Muscle of leg (tissue), 16 donors: ENCODE measurements at places on chromosomes 6 and 20. TPM values are rescaled to one million over a fixed set of nuclear protein-coding genes. Genes with fewer than 3 reads are reported as not detected.
A peak's percentile ranks its signal among the peaks of the same experiment; 100 is the strongest.

Gene MUCL3
- polyA plus RNA-seq, result not detected

Gene CD83
- 8.6 TPM for polyA plus RNA-seq

Gene NRSN1
- polyA plus RNA-seq, result not detected

Gene MEP1A
- polyA plus RNA-seq, result not detected

Gene ZNF165
- 0.67 TPM for polyA plus RNA-seq

Gene DZANK1
- 1.8 TPM for polyA plus RNA-seq

Gene ARMC2
- polyA plus RNA-seq, result 5.1 TPM

Gene OPRL1
- polyA plus RNA-seq, result 0.93 TPM

Gene LTA
- polyA plus RNA-seq, result 0.26 TPM

Gene ZNF451
- polyA plus RNA-seq, result 16.9 TPM

GRCh38 chr6:129317931-129318820 lies 391.8 kb downstream of the ARHGAP18 start:
- no peak overlapping the region for H3K4me3 ChIP-seq
- no peaks in the 10 kb centered on the region for H3K4me1 ChIP-seq

DNA sequence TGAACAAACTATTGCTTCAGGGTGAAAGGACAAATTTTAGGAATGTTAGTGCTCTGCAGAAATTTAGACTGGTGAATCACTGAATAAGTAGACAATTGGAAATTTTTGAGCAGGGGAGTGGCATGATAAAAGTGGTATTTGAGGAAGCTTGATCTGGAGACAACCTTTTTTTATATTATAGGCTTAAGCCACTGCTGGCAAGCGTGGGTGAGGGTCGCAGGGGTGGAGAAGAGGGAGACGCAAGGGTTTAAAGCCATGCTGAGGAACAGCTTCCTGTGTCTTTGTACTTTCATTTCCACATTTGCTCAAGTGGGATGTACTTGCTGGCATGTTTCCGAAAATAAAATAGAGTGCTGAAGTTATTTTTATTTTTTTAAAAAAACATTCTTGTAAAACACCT lies 23.7 kb downstream of the NCOA7 start:
- H3K36me3 ChIP-seq, result no peaks in the 10 kb centered on the region
- H3K4me1 ChIP-seq, result peaks cover 2% of the 10 kb centered on the region
- no peaks in the 10 kb centered on the region for H3K27me3 ChIP-seq
- DNase-seq, result peak; percentile 50
- no peak overlapping the region for H3K4me3 ChIP-seq

DNA sequence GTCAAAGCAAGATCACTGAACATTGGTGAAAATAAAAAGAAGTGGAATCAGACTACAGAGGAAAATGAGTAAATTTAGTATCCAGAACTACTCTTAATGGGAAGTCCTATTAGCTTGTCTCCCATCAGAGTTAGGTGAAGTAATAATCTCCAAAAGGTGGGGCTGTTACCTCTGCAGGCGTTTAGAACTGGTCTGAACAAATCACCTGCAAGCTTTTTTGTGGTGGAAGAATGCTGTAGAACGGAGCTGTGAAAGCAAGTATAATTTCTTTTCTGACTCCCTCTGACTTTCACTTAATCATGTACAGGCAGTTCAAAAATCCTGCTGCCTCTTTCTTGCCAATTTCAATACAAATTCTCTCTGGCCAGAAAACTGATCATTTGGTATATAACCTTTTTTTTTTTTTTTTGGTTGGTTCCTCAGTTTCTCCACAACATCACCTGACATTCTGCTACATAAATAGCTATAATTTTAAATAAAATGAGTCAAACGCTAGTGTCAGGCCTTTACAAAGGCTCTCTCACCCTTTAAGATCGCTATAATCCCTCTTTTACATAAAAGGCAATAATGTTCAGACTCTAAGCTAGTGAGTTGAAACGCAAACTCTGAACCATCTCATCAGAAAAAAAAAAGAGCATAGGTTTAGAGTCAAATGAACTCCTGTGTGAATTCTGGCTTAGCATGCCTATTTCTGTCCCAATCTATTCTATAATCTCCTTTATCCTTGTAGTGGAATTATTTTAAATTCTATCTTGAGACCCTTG lies 38.8 kb downstream of the CITED2 start:
- H3K36me3 ChIP-seq, result no peaks in the 10 kb centered on the region
- H3K27me3 ChIP-seq, result no peaks in the 10 kb centered on the region
- peak overlapping the region; percentile 76 for H3K27ac ChIP-seq
- peaks cover 6% of the 10 kb centered on the region for H3K4me1 ChIP-seq

- H3K36me3 ChIP-seq, result no peaks in the 10 kb centered on the region
- H3K4me3 ChIP-seq, result no peak overlapping the region
- peaks cover 39% of the 10 kb centered on the region for H3K4me1 ChIP-seq
- no peaks in the 10 kb centered on the region for H3K27me3 ChIP-seq
These were observed 147.7 kb upstream of the PHACTR3 start for GRCh38 chr20:59456342-59457279.

DNA sequence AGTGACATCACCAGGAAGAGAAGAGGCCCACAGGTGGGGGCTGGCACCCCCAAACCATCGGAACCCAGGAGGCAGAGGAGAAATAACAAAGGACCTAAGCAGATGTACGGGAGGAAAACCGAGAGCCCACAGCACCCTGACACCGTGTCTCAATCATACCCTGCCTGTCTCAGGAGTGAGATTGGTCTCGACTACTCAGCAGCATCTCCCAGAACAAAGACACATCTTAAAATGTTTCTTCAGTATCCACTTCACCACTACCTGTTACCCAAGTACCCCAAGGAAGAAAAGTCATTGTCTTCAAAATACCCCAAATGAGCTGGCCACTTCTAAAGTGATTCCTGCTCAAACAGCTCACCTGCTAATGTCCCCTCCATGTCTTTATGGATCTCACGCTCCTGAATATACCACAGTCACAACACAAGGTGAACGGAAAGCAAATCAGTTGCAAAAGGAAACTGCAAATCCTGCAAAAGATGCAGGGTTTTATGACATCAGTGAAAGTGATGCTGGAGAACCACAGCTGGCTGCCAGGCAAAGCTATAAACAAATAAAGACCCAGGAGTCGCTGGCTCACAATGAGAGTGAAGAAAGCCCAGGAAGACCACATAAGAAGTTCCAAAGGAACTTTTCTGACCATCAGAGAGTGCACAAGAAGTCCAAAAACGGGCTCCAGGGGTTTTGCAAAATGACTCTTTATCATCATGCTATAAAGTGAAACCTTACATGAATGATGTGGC lies 44.1 kb downstream of the PREX1 start:
- peaks cover 2% of the 10 kb centered on the region for H3K36me3 ChIP-seq
- peaks cover 13% of the 10 kb centered on the region for H3K4me1 ChIP-seq
- DNase-seq, result peak; percentile 57

- H3K27ac ChIP-seq, result no peak overlapping the region
- H3K27me3 ChIP-seq, result peaks cover 2% of the 10 kb centered on the region
These were observed 37.4 kb downstream of the NOL4L start for GRCh38 chr20:32547753-32548034.

- no peaks in the 10 kb centered on the region for H3K36me3 ChIP-seq
- H3K4me3 ChIP-seq, result no peak overlapping the region
- no peaks in the 10 kb centered on the region for H3K4me1 ChIP-seq
These were observed 707.0 kb upstream of the NRSN1 start for GRCh38 chr6:23419046-23419445.

DNA sequence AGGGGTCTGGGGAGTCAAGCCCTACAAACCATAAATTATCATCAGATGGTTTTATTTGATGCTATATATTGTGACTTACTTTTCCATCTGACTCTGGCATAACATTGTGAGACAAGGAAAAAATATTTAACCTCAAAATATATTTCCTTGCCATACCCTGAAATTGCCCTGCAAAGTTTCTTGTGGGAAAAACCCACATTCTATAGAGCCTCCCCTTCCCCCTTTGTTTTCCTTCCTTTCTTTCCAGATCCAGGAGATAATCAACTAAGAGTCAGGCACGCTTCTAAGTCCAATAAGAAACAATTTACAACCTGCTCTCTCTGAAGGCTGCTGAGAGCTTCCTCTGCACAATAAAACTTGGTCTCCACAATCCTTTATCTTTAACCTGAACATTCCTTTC lies 17.5 kb upstream of the HINT3 start:
- no peak for DNase-seq
- no peak overlapping the region for H3K27ac ChIP-seq
- H3K36me3 ChIP-seq, result no peaks in the 10 kb centered on the region
- no peak overlapping the region for H3K4me3 ChIP-seq
- no peaks in the 10 kb centered on the region for H3K27me3 ChIP-seq
- H3K4me1 ChIP-seq, result no peaks in the 10 kb centered on the region

GRCh38 chr20:53582574-53583351 lies 10.9 kb downstream of the ZNF217 start:
- peaks cover 14% of the 10 kb centered on the region for H3K4me1 ChIP-seq
- H3K27me3 ChIP-seq, result no peaks in the 10 kb centered on the region
- H3K36me3 ChIP-seq, result peaks cover 34% of the 10 kb centered on the region
- no peak for DNase-seq
- H3K27ac ChIP-seq, result peak overlapping the region; percentile 47
- no peak overlapping the region for H3K4me3 ChIP-seq

GRCh38 chr6:132314432-132314831 lies 86.8 kb downstream of the MOXD1 start:
- H3K27ac ChIP-seq, result no peak overlapping the region
- no peaks in the 10 kb centered on the region for H3K27me3 ChIP-seq

DNA sequence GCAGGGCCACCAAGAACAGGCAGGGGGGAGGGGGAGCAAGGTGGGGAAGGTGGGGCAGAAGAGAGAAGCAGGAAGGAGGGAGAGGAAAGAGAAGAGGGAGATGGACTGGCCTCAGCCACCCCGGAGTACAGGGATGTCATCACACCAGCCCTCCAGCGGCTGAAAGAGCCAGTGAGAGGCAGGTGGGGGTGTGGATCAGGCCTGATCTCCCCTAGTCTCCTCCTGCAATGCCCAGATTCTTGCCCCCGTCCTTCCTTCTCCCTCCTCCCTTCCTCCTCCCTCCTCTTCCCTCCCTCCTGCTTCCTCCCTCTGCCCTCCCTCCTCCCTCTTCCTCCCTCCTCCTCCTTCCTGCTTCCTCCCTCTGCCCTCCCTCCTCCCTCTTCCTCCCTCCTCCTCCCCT lies 61.5 kb downstream of the YTHDF1 start:
- H3K27me3 ChIP-seq, result peaks cover 30% of the 10 kb centered on the region
- no peak for DNase-seq
- no peaks in the 10 kb centered on the region for H3K36me3 ChIP-seq
- no peak overlapping the region for H3K4me3 ChIP-seq
- no peak overlapping the region for H3K27ac ChIP-seq

DNA sequence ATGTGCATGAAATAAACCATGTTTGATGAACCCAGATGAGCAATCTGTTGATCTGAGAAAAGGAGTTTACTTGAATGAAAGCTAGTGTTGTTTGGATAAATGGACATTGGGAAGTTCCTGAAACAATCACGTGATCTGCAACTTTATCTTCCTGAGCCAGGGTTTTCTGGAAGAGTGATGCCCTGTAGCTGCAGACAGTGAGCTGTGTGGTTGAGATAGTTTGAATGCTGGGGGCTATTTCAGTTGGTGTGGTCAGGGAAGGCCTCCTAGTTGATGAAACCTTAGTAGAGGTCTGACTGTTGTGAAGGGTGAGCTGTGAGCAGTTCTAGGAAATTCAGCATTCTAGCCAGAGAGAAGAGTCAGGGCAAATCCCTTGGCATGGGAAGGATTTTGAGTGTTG lies 643.7 kb downstream of the UTRN start:
- H3K27ac ChIP-seq, result no peak overlapping the region
- DNase-seq, result no peak
- H3K36me3 ChIP-seq, result no peaks in the 10 kb centered on the region
- H3K4me1 ChIP-seq, result no peaks in the 10 kb centered on the region
- no peak overlapping the region for H3K4me3 ChIP-seq

- no peak overlapping the region for H3K27ac ChIP-seq
- no peak overlapping the region for H3K4me3 ChIP-seq
- DNase-seq, result peak; percentile 53
- H3K27me3 ChIP-seq, result no peaks in the 10 kb centered on the region
- no peaks in the 10 kb centered on the region for H3K4me1 ChIP-seq
- H3K36me3 ChIP-seq, result no peaks in the 10 kb centered on the region
These were observed 15.2 kb upstream of the AMD1 start for GRCh38 chr6:110859335-110859792.

DNA sequence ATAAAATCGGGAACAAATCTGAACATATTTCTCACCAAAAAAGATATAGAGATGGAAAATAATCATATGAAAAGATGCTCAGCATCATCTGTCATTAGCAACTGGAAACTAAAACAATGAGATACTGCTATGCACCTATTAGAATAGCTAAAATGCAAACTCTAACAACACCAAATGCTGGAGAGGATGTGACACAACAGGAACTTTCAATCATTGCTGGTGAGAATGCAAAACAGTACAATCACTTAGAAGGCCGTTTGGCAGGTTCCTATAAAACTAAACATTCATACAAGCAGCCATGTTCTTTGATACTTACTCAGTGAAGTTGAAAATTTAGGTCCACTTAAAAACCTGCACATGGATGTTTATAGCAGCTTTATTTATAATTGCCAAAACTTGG lies 67.0 kb downstream of the FAM50B start:
- no peak overlapping the region for H3K4me3 ChIP-seq
- no peaks in the 10 kb centered on the region for H3K27me3 ChIP-seq
- no peaks in the 10 kb centered on the region for H3K36me3 ChIP-seq
- no peak for DNase-seq
